Frontal cortex (tissue), 4 donors: ENCODE measurements at places on chromosomes 7 and 10.

DNA sequence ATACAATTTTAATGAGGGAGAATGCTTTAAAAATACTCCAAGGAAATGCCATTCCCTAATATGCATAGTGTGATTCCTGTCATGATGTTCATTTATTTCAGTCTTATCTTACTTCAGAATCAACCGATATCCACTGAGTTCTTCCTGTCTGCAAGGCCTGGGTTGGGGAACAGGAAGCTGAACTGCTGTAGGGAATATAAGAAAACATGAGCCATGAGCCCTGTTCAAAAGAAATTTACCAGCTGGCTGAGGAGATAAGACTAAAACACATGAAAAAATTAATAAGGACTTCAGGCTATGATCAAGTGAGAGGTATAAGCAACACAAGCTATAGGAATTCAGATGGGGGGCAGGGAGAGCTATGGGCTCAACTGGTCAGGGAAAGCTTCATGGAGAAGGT, 184.7 kb downstream of the PLPP4 start:
- no peak for DNase-seq

- DNase-seq: no peak
These were observed 12.6 kb downstream of the MAFK start for GRCh38 chr7:1542841-1543747.

DNA sequence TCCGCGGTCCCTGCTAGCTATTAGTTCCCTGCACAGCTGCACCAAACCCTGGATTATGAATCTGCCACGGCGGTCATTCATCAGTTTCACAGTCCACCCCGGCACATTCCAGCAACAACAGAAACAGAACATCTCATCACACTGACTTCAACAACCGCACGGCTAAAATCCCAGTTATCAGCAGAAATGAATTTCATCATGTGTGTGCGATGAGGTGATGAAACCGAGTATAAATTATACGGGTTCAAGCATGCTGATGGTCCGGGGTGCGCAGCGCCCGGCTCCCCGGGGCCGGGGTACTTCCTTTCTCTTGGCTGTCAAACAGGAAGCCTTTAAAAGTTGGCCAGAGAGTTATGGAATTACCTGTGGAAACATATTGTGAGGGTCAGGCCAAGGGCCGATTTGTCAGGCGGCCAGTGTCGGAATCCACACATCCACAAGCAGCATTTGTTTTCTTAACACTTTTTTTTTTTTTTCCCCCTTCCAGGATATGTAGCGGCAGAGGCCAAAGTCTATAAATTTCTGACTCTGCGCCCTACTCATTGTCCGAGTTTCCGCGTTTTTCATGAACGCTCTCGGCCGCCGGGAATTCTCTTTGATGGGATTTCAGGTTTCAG, 420.9 kb upstream of the MGMT start:
- DNase-seq: no peak

DNA sequence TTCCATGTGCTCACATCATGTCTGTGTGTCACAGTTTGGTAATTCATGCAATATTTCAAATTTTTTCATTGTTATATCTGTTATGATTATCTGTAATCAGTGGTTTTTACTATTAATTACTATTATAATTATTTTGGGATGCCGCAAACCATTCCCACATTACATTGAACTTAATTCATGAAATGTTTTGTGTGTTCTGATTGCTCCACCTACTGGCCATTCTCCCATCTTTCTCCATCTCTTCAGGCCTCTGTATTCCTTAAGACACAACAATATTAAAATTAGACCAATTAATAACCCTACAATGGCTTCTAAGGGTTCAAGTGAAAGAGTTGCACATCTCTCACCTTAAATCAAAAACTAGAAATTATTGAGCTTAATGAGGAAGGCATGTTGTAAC, 398.5 kb downstream of the PCDH15 start:
- no peak for DNase-seq

- no peak for DNase-seq
These were observed 49.8 kb downstream of the PRKCQ start for GRCh38 chr10:6530211-6530840.
